ENCODE measurements at places on chromosomes 11 and 22.

DNA sequence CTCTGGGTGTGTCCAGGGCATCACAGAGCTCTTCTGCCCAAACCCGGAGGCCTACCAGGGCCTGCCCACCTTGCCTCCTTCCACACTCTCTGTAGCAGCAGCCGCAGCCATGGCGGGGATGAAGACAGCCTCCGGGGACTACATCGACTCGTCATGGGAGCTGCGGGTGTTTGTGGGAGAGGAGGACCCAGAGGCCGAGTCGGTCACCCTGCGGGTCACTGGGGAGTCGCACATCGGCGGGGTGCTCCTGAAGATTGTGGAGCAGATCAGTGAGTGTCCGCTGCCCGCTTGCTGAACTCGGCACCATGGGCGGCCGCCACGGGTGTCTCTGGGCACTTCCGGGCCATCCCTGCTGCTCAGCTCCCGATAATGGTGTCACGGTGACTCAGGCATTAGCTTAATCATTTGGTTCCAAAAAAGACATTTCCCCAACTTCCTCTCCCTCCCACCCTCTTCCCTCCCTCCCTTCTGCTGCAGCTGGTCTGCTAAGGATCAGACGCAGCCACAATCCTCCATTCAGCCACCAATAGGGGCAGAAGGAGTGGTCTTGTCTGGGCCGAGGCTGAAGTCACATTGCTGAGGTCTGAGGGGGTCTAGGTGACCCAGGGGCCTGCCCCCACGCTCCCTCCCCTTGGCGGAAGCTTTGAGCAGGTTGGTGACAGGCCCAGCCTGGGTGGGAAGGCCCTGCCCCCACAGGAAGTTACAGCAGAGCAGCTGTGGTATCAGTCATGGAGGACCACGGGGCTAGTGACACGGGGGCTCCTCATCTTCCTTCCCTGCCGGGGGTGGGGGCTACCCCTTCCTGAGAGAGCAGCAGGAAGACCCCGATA, 950 bp downstream of the FERMT3 start:
- peak; percentile 66 for DNase-seq

GRCh38 chr11:45994371-45995341, 72.2 kb downstream of the LARGE2 start:
- no peak for DNase-seq

GRCh38 chr11:70725739-70726138, 327.4 kb downstream of the CTTN start:
- DNase-seq = no peak

DNA sequence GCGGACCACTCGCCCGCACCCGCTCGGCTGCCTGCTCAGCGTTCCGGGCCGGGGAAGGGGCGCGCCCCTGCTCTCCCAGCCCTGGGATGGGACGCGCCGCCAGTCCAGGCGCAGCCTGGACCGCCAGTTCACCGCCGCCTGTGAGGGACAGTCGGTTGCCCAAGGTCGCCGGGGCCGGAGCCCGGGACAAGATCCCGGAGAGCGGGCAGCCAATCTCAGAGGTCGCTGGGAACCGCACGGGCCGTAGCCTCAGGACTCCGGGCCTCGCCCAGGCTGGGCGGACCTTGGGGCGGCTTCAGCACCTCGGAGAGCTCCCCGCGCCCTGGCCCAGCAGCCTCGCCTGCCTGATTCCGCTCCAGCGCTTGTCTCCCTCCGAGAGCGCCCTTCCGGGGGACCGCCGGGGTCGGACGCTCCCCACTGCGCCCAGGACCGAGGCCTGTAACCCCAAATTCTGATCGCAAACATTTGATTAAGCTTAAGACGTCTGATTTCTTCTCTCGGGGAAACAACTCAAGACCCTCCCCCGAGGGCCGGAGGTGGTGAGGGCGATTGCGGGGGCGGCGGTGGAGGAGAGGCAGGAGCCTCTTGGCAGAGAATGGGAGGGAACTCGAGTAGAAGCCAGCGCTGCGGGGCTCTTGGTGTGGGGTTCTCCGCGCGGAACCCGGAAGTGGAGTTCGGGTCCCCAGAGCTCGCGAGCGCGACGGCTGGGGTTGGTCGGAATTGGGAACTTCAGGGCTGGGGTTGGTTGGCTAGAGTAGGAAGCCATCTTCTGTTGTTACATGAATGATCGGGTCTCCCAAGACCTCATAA, 1.1 kb upstream of the CHRM4 start:
- DNase-seq = peak; percentile 58

DNA sequence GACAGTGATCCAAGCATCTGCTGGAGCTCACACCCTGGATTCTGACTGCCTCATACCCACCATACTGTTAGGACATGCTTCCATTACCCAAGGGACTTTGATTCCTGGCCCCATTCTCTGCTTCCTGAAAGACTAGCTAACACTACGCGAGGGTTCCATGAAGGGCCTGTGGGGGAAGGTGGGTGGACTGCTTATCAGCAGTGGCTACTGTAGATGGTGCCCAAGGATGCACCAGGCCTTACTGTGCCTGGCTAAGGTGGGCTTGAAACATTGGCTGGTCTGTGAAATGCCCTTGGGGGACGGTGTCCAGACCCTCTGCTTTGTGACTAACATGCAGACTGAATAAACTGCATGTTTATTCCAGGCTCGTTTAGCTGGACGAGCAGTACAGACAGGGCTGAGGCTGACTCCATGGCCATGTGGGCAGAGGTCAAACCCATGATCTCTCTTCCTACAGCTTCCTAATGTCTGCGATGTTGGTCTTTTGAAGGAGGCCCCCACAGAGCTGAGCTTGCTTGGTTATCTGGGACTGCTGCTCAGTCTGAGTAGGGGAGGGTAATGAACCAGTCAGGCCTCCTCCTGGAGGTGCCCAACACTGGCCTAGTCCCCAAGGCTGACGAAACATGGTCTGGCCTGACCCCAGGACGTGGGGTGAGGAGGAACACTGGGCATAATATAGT, 48.3 kb upstream of the PHOX2A start:
- DNase-seq = no peak

GRCh38 chr22:43627485-43628213, 184.5 kb downstream of the EFCAB6 start:
- DNase-seq = no peak
